Suprapubic skin (tissue), 4 donors: ENCODE measurements at places on chromosomes 2 and 18.
A peak's percentile ranks its signal among the peaks of the same experiment; 100 is the strongest.

GRCh38 chr2:19538411-19538963 lies 180.1 kb upstream of the OSR1 start:
- no peak for DNase-seq

- DNase-seq, result no peak
Observed at GRCh38 chr2:159214325-159214865, 72.1 kb downstream of the WDSUB1 start.

- no peak for DNase-seq
Observed at GRCh38 chr2:148306027-148306426, 285.1 kb downstream of the MBD5 start.

DNA sequence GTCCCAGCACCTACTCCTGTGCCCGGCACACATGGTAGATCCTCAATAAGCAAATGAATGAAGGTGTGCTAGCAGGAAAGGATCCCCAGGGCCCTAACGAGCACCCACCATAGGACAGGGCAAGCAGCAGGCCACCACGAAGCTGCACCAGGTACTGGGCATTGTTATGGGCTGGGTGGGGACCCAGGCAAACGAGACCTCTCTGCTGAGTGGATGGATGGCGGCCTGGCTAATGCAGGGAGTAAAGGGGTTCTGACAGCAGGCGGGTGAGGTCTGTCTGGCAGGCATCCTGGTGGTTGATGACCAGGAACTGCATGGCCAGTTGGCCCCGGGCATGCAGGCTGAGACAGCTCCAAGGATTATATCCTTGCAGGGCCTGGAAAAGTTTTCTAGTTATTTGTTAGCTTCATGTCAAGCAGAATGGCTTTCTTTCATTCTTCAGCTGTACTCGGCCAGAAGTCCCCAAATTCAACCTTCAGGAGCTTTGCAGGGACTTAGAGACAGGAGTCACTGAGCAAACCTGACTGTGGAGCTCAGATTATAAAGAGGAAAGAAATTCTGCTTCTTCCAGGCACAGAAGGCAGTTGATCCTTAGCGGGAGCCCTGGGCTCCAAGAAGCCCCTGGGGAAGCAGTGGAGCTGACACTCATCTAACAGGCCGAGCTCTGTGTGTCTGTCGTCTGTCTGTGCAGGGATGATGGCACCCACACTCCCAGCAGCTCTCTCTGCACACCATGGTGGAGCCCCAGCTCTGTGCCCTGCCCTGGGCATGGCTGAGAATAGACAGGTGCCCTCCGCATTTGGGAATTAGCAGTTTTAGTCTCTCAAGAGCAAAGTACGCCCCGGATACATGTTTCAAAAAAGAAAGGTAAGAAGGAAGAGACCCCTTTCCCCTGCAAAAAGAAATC lies 51.2 kb downstream of the SDC1 start:
- DNase-seq, result peak; percentile 51

DNA sequence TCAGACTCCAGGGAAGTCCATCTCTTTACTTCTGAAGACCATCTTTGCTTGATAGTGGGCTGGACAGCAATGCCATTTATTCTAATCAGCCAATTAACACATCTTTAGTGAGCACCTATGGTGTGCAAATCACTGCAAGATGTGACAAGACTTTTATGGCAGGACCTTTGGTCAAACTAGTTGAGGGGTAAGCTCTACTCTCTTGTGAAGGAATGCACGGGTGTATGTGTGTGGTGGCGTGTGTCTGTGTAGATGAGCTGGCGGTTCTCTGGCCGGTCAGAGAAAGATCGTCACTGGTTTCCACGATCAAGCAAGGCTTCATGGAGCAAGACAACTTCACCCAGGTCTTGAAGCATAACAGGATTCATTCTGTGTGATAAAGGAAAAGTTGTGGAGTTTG lies 281.1 kb upstream of the EPAS1 start:
- DNase-seq, result no peak

- DNase-seq, result no peak
Observed at GRCh38 chr2:232672588-232672987, 24.5 kb upstream of the GIGYF2 start.

DNA sequence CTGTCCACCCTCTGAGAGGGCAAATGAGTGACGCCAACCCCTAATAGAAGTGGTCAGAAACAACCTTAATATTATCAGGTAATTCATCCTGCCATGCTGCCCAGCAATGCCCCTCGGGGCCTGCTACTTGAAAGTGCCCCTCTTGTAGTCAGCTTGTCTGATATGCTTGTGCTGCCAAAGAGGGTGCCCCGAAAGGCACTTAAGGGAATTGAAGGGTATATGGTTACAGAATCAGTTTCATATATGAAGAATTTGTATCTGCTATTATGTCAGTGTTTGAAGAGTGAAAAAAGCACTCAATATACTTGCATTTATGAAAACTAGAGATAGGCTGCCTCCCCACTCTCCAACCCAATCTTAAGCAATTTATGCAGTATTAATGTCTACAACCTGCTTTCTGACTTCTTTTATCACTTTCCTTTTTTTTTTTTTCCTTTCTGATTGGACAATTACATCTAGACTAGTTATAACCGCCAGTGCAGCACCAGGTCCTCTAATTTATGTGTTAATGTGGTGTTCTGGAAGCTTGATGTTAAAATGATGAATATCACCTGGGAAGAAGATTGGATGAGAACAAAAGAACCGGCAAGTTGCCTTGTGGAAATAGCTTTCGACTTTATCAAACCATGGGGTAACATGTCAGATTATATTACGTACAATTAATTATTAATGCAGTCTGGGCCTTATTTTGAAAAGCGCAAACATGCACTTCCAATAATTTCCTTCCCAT lies 646.9 kb upstream of the ACVR2A start:
- no peak for DNase-seq

DNA sequence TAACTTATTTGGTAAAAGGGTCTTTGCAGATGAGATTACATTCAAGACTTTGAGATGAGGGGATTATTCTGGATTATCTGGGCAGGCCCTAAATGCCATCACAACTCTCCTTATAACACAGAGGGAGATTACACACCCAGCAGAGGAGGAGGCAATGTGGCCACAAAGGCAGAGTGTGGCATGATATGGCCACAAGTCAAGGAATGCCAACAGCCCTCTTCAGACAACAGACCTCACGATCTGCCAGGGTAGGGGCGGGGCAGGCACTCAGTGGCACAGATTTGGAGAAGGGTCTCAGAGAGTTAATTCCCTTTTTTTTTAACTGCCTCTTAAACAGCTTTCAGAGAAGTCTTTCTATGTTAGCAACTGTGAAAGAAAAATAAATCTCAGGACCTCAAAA lies 96.9 kb downstream of the CYP26B1 start:
- no peak for DNase-seq

GRCh38 chr2:54824567-54824966 lies 101.1 kb downstream of the EML6 start:
- DNase-seq, result no peak

GRCh38 chr2:20549144-20549543 lies 101.8 kb downstream of the HS1BP3 start:
- DNase-seq, result no peak

GRCh38 chr18:12098374-12098773 lies 4.7 kb downstream of the ANKRD62 start:
- DNase-seq, result no peak
